Eye (tissue), 1 donor: ENCODE measurements at places on chromosomes 5 and 9.

DNA sequence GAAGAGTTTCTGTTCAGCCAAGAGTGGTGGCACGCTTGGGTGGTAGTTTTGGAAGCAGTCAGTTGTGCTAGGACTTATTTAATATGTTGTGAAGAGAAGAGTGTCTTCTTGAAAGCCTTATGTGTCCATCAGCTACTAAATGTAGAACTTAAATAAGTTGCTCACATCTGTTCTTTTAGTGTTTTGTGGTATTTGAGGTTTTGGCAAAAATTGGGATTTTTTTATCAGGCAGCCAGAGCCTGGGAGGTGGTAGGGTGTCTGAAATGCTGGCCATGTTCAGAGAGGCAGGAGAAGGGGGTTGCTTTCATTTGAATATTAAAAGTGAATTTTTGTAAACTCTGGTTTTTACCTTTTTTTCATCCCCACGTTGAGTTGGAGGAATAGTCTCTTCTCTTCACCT is 24.2 kb upstream of the ZBTB34 start:
- DNase-seq = no peak

DNA sequence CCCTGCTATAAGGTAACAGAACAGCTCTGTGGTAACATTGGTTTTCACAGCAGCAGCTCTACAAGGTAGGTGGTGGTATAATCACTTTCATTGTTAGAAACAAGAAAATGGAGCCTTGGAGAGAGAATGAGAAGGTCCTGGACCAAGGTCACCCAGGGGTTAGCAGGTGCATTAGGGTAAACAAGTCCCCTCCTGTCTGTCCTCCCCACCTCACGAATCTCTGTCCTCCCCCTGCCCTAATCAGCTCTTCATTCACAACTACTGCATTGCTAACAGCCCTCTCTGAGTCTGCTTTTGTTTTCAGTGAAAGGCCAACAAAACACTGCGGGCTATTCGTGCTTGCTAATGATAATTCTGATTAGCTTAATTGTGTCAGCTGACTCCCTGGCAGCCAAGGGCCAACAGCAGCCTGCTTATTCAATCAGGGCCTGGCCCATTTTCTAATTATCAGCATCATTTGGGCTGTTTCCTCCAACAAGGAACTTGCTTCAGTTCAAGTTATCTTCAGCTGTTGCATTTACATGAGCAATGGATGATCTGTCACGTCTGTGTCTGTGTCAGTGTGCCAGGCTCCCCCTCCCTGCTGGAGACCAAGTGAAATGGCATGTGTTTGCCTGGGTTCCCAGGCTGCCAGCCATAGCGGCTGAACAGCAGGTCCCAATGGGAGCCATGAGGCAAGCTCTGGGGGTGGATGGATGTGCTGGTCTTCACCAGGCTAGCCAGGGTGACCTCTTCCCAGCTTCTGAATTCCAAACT is 56.7 kb upstream of the EQTN start:
- peak; percentile 86 for DNase-seq

- DNase-seq = no peak
These were observed 3.1 kb upstream of the HRH2 start for GRCh38 chr5:175654807-175655206.

DNA sequence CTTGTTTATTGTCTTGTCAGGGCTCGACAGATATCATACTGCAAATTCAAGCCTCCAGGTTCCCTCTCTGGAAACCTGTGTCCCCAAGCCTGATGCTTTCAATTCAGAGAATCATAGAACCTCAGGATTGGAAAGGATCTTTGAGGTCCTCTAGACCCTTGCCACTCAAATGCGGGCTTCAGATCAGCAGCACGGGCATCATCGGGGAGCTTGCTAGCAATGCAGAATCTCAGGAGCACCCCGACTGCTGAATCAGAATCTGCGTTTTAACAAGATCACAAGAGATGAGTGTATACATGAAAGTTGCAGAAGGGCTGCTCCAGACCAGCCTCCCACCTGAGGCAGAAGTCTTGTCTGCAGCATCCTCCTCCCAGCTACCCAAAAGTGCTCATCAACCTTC is 13.1 kb upstream of the EGFLAM start:
- no peak for DNase-seq

DNA sequence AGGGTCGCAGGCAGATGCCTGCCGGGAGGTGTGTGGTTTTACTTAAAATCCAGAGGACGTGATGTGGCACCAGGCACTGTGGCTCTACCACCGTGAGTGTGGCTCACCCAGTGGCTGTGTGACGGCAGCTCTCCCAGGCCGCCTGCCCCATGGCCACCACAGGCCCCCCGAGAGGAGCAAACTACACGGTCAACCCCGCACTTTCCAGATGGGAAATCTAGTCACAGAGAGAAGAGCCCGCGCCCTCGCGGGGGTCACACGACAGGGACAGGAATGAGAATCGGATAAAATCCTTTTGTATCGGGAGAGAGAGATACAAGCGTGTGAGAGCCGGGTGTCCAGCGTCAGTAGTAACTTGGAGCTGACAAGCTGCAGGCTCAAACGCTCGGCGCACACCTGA is 24.4 kb downstream of the TERT start:
- no peak for DNase-seq

- DNase-seq = peak; percentile 63
These were observed 4.9 kb downstream of the MARCHF3 start for GRCh38 chr5:127025467-127025866.

- DNase-seq = peak; percentile 21
These were observed 63.8 kb downstream of the PDZD2 start for GRCh38 chr5:31702712-31703111.
